ENCODE measurements at places on chromosomes 16 and 17. TPM values are rescaled to one million over a fixed set of nuclear protein-coding genes. Genes with fewer than 3 reads are reported as not detected.

The AXIN2 gene
- 60.3 TPM for total RNA-seq

The CCDC40 gene
- total RNA-seq, result 8.0 TPM

DNA sequence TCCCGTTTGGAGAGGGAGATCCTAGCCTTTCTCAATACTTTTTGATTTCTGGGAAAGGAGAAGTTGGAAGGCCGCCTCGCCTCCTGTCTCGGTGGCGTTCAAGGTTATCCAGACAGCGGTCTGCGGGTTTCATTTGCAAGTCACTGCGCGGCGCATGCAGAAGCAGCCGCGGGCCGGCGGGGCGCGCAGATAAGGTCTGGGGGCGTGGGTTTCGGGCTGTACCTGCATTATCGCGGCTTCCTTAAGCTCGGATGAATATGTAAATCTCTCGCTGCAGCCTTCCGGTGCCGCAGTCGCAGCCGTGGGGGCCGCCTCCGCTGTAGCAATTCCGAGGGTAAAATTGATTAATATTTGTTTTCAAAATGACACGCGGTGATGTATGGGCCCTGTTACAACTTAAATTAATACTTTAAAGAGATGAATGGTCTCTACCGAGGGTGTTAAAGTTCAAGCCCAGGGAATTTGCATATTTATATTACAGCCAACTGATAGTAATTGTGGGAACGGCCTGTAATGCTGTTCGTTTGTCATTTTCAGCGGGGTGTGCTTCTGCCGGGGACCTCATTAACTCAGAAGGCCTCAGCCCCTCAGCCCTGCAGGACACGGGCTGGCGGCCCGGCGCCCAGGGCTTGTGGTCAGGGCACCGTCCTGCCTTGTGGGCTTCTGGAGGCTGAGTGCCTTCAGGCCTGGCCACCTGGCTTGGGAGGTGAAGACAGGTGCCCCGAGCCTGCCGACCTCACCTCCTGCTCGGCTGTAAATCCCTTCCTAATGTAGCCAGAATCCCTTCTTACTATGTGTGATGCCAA is 99.4 kb downstream of the CYLD start:
- no peak for DNase-seq

DNA sequence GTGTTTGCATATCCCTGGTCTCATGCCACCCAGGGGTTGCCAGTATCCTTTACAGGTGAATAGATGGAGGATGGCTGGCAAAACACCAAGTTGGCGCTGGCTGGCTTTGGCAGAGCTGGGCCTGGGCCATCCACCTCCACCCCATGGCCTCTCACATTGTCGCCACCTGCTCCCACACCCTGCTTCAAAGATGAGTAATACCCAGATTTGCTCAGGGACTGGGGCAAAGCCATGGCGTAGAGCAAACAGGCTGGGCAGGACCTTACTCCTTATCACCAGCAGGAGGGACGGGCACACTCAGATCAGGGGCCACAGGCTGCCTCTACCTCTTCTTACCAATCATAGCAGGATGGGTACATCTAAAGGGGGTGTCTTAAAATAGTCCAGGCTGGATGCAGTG is 24.3 kb downstream of the PLA2G10 start:
- no peak for DNase-seq

DNA sequence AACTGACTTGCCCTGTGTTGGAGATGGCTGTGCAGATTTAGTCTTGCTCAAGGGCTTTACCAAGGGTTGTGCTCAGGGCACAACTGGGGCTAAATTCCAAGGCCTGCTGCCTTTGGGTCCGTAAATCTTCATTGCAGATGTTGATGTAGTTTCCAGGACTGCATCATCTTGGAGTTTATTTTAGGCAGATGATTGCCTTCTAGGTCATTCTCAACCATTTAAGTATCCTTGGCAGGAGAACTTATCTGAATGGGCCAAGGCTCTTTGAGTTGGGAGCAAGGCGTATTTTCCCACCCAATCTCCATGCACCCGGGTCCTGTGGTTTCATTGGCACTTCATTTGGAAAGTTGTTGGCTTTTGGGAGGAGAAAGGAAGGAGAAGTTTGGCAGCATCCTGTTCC is 200.3 kb downstream of the MSI2 start:
- peak; percentile 72 for DNase-seq

DNA sequence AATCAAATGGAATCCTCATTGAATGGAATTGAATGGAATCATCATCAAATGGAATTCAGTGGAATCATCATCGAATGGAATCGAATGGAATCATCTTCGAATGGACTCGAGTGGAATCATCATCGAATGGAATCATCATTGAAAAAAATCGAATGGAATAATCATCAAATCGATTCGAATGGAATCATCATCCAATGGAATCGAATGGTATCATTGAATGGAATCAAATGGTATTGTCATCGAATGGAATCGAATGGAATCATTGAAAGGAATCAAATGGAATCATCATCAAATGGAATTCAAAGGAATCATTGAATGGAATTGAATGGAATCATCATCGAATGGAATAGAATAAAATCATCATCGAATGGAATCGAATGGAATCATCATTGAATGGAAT is 619.3 kb downstream of the TP53TG3F start:
- DNase-seq, result no peak

- peak; percentile 65 for DNase-seq
Observed at GRCh38 chr17:5122586-5123342, 6.9 kb downstream of the USP6 start.

GRCh38 chr17:57894848-57895247 is 45.0 kb upstream of the MRPS23 start:
- no peak for DNase-seq

- DNase-seq, result no peak
Observed at GRCh38 chr17:28384281-28385036, 13.0 kb downstream of the SARM1 start.

DNA sequence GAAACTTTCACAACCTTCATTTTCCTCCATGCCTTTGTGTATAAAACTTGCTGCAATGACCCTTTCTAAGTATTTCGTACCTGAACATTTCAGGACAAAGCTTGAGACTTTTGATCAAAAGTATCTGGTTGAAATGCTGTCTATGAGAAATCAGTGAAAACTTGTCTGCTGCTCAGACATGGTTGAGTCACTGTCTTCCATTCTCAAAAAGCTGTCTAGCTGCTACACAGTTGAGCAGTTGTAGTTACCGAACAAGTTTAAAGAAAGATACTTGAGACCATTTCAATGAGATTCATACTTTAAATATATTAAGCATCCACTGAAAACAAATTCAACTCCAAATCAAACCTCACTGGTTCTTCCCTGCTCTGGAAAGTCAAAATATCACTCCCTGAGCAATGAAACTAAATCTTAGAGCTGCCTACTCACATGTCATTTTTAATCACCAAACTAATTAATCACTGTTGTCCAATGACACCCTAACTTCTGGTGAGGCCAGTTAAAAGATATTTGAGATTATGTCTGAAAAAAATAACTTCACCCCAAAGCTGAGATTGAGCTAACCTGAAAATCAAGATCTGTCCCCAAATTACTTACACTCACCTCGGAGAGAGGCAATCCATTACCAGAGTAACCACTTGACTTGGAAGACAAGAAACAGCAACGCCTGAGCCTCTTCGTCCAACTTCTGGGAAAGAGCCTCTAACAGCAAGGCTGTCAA is 488 bp downstream of the TMEM100 start:
- no peak for DNase-seq

DNA sequence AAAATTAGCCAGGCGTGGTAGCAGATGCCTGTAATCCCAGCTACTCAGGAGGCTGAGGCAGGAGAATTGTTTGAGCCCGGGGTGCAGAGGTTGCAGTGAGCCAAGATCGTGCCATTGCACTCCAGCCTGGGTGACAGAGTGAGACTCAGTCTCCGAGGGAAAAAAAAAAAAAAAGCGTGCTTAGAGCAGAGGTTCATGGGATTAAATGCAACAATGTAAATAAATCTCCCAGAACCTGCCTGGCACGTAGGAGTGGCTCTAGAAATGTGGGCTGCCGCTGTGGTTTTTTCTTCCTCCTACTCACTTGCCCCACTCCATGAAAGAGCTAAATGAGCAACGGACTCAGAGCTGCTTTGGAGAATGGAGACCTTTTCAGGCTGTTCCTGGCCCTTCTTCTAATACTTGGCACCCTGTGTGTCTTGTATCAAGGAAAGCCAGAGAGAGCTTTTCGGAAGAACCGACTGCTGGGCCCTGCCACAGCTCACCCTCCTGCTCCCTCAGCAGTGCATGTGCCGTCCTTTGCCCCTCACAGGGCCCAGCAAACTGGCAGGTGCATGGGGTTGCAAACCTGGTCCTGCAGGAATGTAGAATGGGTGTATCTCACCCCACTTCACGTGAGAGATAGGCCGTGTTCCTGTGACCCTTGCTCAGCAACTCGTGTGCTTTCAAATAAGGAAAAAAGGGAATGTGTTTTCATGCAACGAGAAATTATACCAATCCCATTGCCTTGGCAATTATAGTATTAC is 52.0 kb downstream of the LDHD start:
- DNase-seq, result peak; percentile 56

- no peak for DNase-seq
Observed at GRCh38 chr16:73710526-73710925, 586.1 kb upstream of the PSMD7 start.
